ENCODE measurements at places on chromosomes 4 and X. TPM values are rescaled to one million over a fixed set of nuclear protein-coding genes. Genes with fewer than 3 reads are reported as not detected.

Gene ZNF630
- 1.4 TPM for total RNA-seq

Gene KCNE5
- total RNA-seq: not detected

Gene TCEANC
- total RNA-seq: 1.7 TPM

Gene NEIL3
- total RNA-seq: 8.2 TPM

Gene VSIG1
- total RNA-seq: 0.35 TPM

Gene PNMA6A
- 2.3 TPM for total RNA-seq

Gene SFRP2
- total RNA-seq: not detected

Gene SPATA18
- 9.4 TPM for total RNA-seq

Gene PRR32
- total RNA-seq: not detected

Gene OPRPN
- not detected for total RNA-seq

Gene CSN1S1
- total RNA-seq: not detected

Gene LAMP2
- total RNA-seq: 170 TPM

Gene DNAAF6
- total RNA-seq: not detected

Gene IGFBP7
- 415 TPM for total RNA-seq

Gene RASSF6
- total RNA-seq: 0.18 TPM

Gene CHRDL1
- total RNA-seq: 4.3 TPM

Gene IBSP
- not detected for total RNA-seq

Gene SERPINA7
- total RNA-seq: not detected

Gene CTAG2
- not detected for total RNA-seq

Gene TFDP3
- not detected for total RNA-seq

Gene LRCH2
- total RNA-seq: 6.1 TPM

Gene GIMD1
- total RNA-seq: not detected

Gene GPC4
- total RNA-seq: not detected

Gene PRRG1
- total RNA-seq: 10.7 TPM

Gene PGK1
- total RNA-seq: 353 TPM

Gene NOX1
- total RNA-seq: not detected

Gene COL25A1
- not detected for total RNA-seq

Gene REELD1
- total RNA-seq: not detected

Gene FRMPD4
- total RNA-seq: 0.18 TPM

Gene ADH1A
- total RNA-seq: not detected

Gene TMEM271
- not detected for total RNA-seq

Gene CAMK2D
- total RNA-seq: 37.2 TPM

Gene PAK3
- 0.58 TPM for total RNA-seq

Gene POF1B
- total RNA-seq: not detected

Gene PLAC8
- 2.6 TPM for total RNA-seq

Gene ADGRA3
- total RNA-seq: 10.8 TPM

Gene ARHGAP24
- total RNA-seq: 14.5 TPM

Gene DMRTC1B
- not detected for total RNA-seq

Gene SLIT2
- 47.0 TPM for total RNA-seq

Gene PRRG3
- total RNA-seq: not detected
